ENCODE measurements at places on chromosomes 5 and 9.

DNA sequence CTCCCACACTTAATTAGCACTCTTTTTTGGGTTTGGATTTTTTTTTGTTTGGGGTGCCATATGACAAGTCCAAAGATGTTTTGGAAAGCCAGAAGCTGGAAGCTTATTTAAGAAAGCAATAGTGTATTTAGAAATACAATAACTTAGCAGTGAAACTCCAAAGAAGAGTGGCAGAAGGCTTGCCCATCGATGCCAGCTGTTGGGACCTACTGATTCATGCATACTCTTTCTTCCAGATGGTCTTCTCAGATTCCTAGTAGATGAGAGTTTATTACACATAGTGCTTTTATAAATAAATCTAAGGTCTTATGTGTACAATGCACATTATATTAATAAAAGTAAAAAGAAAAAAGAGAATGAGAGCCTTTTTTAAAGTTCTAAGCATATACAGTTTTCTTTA is 374.6 kb downstream of the OSTF1 start:
- no peak for DNase-seq

DNA sequence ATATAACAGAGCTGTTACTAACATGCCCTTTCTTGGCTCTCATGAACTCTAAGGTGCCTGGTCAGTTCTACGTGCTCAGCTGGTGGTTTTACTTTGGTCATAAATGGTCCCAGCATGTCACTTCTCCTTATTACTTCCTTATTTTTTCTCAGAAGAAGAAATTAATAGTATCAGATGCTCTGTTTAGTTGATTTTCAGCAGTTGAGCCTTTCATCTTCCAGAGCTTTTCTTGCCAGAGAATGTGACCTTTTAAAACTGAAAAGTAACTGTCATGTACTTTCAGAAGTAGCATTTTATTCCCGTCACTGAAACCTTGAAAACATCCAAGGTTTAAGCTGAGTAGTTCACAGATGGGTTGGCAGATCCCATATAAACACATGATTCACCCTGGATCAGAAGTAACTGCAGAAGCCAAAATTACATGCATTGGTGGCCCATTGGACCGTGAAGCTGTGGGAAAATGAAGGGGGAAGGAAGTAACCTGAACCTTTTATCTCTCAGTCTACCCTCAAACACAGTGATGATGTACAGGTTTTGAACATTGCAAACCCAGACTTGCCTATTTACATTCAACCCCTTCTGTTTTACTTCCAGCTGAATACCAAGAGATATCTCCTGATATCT is 50.5 kb downstream of the HACD4 start:
- DNase-seq = no peak

GRCh38 chr5:92560698-92561401 is 1020.2 kb downstream of the NR2F1-AS1 start:
- DNase-seq = no peak

GRCh38 chr5:135124724-135125123 is 90.7 kb upstream of the PITX1 start:
- DNase-seq = no peak

DNA sequence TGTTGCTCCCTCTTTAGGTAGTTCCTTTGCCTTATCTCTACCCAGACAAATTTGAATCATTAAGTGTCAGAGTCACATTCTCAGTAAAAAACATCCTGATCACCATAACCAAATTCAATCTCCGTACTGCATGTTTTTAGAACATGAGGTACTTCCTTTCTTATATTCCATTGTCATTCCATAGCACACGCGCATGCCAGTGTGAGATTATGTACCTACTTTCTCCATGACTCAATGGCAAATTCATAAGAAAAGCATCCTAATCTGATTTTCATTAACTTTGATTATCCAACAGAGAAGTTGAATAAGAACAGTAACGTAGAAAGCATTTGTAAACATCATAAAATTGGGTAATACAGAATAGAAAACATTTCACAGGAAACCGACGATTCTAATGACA is 1118.6 kb upstream of the CDH9 start:
- DNase-seq = no peak

DNA sequence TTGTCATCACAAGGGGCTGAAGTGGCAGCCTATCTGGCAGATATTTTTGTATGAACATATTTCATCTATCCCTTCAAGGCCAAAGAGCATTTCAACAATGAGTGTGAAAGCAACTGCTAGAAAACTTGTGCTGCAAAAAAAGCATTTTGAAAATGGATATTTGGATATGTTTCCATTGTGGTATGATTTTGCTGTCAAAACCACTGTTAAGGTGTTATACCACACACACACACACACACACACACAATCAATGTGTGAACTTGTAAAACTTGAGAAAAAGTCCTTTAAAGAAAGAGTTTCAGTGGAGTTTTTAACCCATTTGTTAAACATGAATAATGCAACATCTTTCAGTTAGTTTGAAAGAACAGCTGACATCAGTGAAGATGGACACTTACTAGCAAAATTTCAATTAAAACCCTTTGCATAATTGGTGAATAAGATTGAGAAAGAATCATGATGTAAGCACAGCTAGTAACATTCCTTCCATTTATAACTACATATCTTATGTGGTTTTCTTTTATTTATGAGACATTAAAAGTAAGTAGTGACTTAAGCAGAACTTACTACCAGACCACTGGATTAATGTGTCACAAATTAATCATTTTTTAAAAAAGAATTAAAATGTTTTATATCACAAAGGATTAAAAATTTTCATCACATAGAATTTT is 182.6 kb upstream of the GNA14 start:
- no peak for DNase-seq

GRCh38 chr5:119171686-119172085 is 100.8 kb downstream of the DMXL1 start:
- DNase-seq = no peak

- no peak for DNase-seq
These were observed 94.5 kb downstream of the F2RL2 start for GRCh38 chr5:76528547-76529331.

GRCh38 chr5:78648359-78649210 is at the start of gene LHFPL2:
LHFPL2 (minus strand) TSS chr5:78648772; CDS start chr5:78510213, 138,559 bp downstream.
- DNase-seq = peak; percentile 88

DNA sequence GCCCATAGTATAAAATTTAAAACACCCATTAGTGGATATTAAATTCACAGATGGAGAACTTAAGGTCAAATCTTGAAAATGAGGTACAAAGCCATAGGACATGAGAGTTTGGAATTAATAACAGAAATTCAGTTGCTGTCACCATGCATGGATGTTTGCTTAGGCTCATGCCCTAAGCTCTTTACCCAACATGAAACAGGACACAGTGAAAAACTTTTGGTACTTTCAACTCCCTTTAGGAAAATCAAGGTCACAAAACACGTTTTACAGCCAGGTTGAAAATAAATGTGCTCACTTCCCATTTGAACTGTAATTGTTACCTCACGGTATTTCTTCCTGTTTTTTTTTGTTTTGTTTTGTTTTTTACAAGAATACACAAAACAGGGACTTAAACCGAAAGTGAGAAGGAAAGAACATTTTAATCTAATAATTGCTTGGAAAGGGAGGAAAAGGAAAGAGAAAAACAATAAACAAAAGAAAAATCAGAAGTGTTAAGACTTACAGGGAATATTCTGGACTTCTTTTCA is 6.1 kb upstream of the TOPORS start:
- no peak for DNase-seq

DNA sequence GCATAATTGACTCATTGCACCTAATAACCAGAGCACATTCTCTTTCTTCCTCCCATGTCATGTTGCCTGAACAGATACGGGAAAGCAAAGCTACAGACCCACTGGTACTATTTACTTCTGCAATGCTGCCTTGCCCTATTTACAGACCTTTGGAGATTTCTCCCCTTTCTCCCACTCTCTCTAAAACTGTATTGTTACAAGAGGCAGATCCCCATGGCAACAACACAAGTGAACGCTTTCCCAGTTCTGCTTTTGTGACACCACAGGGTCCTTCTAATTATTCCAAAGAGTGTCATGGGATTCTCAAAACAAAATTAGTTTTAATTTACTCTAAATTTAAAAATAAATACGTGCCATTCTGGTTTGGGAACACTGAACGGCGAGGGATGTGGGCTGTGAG is 104.7 kb downstream of the KCTD16 start:
- no peak for DNase-seq

GRCh38 chr5:40623480-40624420 is 56.0 kb upstream of the PTGER4 start:
- DNase-seq = no peak

DNA sequence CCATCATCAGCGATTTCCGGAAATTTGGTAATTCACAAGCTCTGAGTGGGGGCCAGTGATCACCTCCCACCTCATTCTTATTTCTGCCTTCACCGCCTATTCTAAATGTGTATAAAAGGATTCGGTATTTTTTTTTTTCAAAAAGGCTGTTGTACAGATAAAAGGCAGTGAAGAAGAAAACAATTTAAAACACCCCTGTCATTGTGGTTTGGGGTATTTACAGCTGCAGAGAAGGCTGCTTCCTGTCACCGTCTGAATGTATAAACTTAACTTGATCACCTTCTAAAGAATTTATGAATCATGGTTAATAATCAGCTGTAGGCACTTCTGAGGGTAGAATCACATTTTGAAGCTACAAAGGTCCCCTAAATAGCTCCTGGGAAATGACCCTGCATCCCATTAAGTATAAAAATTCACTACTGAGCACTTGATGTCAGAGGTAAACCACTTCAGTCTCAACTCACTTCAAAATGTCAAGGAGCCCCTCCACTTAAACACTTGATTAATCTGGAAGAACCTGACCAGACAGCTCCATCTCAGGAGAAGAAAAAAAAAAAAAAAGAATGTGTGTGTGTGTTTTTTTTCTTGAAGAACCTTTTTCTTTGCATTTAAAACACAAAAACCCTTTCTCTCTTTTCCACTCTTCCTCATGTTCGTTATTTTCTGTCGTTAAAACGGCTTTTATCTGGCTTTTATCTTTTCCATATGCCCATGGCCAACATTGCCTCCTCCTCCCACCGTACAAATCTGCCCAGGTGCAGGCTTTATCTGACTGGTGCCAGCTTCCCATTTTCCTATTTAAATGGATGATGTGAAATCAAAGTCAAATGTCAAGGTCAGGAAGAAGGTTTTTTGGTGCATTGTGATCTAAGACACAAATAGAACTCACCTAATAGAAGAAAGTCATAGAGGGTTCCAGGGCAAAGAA is 291.2 kb downstream of the IRX1 start:
- DNase-seq = no peak

GRCh38 chr5:7910738-7911428 is 41.9 kb downstream of the MTRR start:
- DNase-seq = no peak

DNA sequence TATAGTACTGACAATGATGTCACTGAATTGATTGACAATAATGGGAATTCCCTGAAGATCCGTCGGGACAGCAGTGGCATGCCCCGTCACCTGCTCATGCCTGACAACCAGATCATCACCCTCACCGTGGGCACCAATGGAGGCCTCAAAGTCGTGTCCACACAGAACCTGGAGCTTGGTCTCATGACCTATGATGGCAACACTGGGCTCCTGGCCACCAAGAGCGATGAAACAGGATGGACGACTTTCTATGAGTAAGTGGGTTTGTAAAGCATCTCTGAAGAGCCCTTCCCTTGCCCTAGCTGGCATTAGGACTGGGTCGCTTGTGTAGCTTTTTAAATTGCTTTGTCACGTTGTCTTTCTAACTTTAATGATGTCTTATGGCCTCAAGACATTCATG is 72.7 kb upstream of the WWC1 start:
- no peak for DNase-seq

DNA sequence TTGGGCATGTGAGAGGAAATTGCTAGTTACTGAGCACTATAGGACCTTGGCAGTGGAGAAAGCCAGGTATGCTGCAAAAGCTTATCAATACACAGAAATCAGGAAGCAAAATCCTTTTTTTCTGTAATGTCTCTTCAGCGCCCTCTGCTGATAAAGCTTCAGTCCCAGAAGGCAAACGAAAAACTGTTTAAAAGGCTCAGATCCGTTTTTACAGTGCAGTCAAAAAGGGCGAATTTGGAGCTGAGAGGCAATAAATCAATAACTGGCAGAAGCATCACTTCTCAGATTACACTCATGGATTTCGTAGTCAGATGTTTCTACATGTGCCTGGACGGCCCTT is 1.1 kb upstream of the MAN2A1 start:
- no peak for DNase-seq

DNA sequence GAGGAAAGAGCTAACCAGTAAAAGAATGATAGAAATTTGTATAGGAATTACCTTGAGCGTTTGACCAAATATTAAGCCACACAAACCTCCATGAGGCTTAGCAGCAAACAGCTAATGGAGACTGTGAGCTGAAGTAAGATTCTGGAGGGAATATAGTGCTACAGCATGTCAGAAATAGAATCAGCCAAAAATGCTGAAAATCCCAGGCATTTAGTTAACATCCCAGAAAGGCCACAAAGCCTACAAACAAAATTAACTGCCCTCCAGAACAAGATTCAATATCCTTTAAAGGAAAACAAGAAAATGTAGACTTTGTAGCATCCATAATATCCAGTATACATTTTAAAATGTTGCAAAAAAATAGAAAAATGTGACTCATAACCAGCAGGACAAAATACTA is 257.8 kb upstream of the TUSC1 start:
- DNase-seq = no peak

GRCh38 chr9:91817493-91818224 is 132.4 kb downstream of the ROR2 start:
- DNase-seq = no peak

GRCh38 chr5:126619781-126620180 is 19.0 kb downstream of the PHAX start:
- DNase-seq = no peak

GRCh38 chr9:132903574-132904492 is 25.1 kb downstream of the SPACA9 start:
- no peak for DNase-seq

DNA sequence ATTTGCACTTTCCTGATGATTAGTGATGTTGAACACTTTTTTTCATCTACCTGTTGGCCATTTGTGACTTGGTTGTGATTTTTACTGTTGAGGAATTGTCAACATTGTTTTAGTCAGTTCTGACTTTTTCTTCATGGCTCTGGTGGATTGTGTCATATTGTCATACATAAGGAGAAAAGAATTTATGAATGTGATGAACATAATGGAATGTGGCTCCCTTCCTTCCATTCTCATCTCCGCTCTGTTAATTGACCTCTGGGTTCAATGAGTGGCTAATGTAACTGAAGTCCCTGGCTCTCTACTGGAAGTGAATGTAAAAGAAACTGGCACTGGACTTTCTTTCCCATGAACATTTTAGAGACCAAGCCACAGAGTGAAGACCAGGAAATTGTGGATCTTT is 49.2 kb downstream of the KIAA1958 start:
- DNase-seq = no peak

- no peak for DNase-seq
These were observed 621 bp downstream of the FYB1 start for GRCh38 chr5:39218482-39219402.

GRCh38 chr5:17438027-17438426 is 60.0 kb upstream of the TAF11L2 start:
- no peak for DNase-seq

DNA sequence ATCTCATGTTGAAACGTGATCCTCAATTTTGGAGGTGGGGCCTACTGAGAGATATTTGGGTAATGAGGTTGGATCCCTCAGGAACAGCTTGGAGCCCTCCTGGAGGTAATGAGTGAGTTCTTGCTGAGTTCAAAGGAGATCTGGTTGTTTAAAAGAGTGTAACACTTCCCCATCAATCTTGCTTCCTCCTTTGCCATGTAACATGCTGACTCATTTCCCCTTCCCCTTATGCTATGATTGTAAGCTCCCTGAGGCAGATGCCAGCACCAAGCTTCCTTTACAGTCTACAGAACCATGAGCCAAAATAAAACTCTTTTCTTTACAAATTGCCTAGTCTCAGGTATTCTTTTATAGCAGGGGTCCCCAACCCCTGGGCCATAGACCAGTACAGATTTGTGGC is 352.3 kb downstream of the SLCO4C1 start:
- DNase-seq = no peak

- DNase-seq = peak; percentile 68
These were observed 28.1 kb downstream of the NEK6 start for GRCh38 chr9:124285903-124286291.

Measured in left ventricle myocardium superior (tissue), 1 donor.